ENCODE measurements at places on chromosomes 7 and 10. TPM values are rescaled to one million over a fixed set of nuclear protein-coding genes. Genes with fewer than 3 reads are reported as not detected.

Gene HACD1
- 20.4 TPM for total RNA-seq

Gene TMEM236
- total RNA-seq = 5.9 TPM

Gene SH3PXD2A
- 34.8 TPM for total RNA-seq

Gene CTAGE8
- 4.2 TPM for total RNA-seq

DNA sequence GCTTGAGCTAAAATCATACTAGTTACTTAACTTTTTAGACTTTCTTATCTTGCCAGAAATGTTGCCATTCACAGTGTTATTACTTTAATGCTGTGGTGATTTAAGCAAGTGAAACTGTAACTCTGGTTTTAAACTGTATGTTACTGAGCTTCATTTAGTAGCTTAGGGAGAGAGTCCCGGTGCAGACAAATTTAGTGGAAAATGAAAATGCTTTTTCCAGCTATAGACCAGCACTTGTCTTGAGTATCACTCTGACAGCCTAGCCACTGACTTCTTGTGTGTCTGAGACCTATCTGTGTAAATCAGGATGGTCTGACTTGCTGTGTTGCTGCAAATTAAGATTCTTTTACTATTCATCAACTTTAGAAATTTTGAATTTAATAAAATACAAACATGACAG, 200.8 kb downstream of the CACNB2 start:
- H3K27me3 ChIP-seq = no peaks in the 10 kb centered on the region
- H3K36me3 ChIP-seq = no peaks in the 10 kb centered on the region
- no peaks in the 10 kb centered on the region for H3K4me1 ChIP-seq
- DNase-seq = no peak

GRCh38 chr10:36783400-36783799, 342.0 kb upstream of the ANKRD30A start:
- H3K36me3 ChIP-seq = no peaks in the 10 kb centered on the region
- no peak overlapping the region for H3K4me3 ChIP-seq
- H3K4me1 ChIP-seq = no peaks in the 10 kb centered on the region
- no peaks in the 10 kb centered on the region for H3K27me3 ChIP-seq
- no peak for DNase-seq

DNA sequence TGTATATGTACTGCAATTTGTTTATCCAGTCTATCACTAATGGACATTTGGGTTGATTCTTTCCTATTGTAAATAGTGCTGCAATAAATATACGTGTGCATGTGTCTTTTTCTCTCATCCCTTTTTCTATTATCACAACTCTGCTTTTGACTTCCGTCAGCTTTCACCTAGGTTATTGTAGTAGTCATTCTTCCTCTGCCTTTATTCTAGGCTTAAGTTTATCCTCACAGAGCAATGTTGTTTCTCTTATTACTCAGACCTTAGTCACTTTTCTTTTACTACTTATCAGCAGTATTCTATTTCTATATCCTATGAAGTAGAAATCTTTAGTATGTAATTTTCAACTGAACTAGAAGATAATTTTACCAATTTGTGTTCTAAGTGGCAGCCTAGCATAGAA, 175.3 kb upstream of the SEMA3E start:
- H3K36me3 ChIP-seq = no peaks in the 10 kb centered on the region
- no peak overlapping the region for H3K4me3 ChIP-seq

DNA sequence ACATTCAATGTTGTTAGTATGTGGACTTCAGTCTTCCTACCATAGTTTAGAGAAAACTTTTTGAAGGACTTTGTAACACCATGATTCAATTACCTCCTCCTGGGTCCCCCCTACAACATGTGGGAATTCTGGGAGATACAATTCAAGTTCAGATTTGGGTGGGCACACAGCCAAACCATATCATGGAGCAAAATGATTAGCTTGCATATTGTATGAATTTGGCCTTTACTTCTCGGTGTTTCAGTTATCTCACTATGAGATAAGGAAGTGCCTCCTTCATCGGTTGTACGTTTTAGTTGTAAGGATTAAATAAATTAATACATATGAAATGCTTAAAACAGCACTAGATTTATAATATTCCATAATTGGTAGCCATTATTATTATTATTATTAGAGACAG, 428.7 kb downstream of the EXOC4 start:
- no peaks in the 10 kb centered on the region for H3K27me3 ChIP-seq
- DNase-seq = no peak
- no peak overlapping the region for H3K27ac ChIP-seq
- no peaks in the 10 kb centered on the region for H3K36me3 ChIP-seq

- no peak overlapping the region for H3K4me3 ChIP-seq
- no peak for DNase-seq
- H3K4me1 ChIP-seq = no peaks in the 10 kb centered on the region
- no peaks in the 10 kb centered on the region for H3K36me3 ChIP-seq
- H3K27me3 ChIP-seq = no peaks in the 10 kb centered on the region
Measured at GRCh38 chr10:81034383-81034782, 496.7 kb downstream of the SH2D4B start.

- no peak overlapping the region for H3K4me3 ChIP-seq
- H3K4me1 ChIP-seq = peaks cover 59% of the 10 kb centered on the region
- H3K36me3 ChIP-seq = no peaks in the 10 kb centered on the region
- H3K27ac ChIP-seq = no peak overlapping the region
- no peaks in the 10 kb centered on the region for H3K27me3 ChIP-seq
Measured at GRCh38 chr10:22683140-22683389, 31.3 kb downstream of the PIP4K2A start.

- peaks cover 10% of the 10 kb centered on the region for H3K4me1 ChIP-seq
- no peak overlapping the region for H3K4me3 ChIP-seq
- no peaks in the 10 kb centered on the region for H3K27me3 ChIP-seq
Measured at GRCh38 chr7:149887311-149887710, 13.5 kb downstream of the ATP6V0E2 start.
